Cerebellar cortex (tissue), 1 donor: ENCODE measurements at places on chromosomes 7 and 10.

GRCh38 chr7:152865011-152865410 lies 105.5 kb downstream of the ACTR3B start:
- DNase-seq: no peak

- peak; percentile 95 for DNase-seq
These were observed at the start of gene IGF2BP3 for GRCh38 chr7:23470330-23471105. Gene IGF2BP3 (minus strand): TSS chr7:23470491. CDS start chr7:23470110, 381 bp downstream.

DNA sequence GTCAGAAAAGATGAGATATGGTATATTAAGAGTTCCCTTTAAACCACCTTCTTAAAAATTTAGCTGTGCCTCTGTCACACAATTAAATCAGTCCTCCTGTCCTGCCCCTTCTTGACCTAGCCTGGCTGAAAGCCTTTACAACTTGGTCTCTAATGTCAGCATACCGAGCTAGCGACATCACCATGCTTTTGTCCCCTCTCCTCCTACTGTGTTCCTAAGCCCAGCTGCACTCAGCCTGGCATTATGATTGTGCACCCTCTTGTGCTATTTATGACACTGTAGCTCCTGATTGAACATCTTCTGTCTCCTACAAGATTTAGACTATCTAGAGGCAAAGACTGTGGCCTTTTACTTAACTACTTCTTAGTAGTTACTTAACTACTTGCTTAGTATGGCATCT lies 29.2 kb downstream of the TDRD1 start:
- no peak for DNase-seq

- no peak for DNase-seq
These were observed 3.0 kb downstream of the GSAP start for GRCh38 chr7:77413128-77413527.

DNA sequence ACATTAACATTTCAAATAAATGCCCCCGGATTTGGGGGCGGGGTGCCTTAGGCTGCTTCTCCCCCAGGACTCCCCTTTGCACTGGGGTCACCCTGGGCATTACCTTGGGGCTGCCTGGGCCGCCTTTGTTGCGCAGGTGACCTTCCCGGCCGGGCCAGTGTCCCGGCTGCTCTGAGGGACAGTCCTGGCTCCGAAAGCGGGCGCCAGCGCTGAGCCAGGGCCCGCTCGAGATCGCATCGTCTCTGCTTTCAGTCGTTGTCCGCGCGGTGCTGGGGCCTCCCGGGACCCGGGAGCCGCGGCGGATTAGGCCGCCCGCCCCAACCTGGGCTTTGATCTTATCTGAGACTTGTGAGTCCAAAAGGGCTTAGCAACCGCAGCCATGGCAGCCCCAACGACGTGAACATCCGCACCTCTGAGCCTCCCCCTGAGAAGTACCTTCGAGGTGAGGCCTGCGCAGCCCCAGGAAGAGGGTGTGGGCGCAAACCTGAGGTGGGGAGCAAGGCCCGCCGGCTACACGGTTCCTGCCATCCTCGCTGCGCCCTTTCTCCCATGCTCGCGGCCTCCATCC lies 14.8 kb upstream of the WAPL start:
- DNase-seq: no peak

DNA sequence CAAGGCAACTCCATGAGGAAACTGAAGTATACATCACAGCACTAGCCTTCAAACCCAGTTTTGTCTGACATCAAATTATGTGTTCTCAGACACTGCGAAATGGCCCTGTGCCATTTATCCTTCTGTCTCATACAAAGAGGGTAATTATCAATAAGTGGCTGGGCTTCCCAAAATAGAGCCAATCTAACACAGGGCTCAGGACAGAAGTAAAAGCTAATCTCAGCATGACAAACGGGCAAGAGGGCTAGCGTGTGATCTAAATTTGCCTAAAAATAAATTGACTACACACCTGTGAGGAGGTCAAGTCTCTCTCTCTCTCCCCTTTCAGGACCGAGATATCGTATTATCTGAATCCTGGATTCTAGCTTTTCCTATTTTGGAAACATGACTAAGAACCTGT lies 67.2 kb downstream of the DGKB start:
- peak; percentile 4 for DNase-seq

GRCh38 chr10:32786968-32787367 lies 171.1 kb downstream of the ITGB1 start:
- DNase-seq: no peak

- no peak for DNase-seq
These were observed 519.1 kb upstream of the ANKRD30A start for GRCh38 chr10:36606234-36606839.

GRCh38 chr10:97095701-97096260 lies 90.0 kb downstream of the SLIT1 start:
- DNase-seq: no peak

GRCh38 chr10:127123626-127124025 lies 72.8 kb downstream of the INSYN2A start:
- DNase-seq: no peak

- DNase-seq: no peak
These were observed 176.1 kb downstream of the SH3PXD2A start for GRCh38 chr10:103679096-103679790.

GRCh38 chr10:15378569-15378968 lies 7.5 kb upstream of the FAM171A1 start:
- DNase-seq: no peak

GRCh38 chr10:14233566-14233965 lies 97.2 kb downstream of the FRMD4A start:
- DNase-seq: no peak

DNA sequence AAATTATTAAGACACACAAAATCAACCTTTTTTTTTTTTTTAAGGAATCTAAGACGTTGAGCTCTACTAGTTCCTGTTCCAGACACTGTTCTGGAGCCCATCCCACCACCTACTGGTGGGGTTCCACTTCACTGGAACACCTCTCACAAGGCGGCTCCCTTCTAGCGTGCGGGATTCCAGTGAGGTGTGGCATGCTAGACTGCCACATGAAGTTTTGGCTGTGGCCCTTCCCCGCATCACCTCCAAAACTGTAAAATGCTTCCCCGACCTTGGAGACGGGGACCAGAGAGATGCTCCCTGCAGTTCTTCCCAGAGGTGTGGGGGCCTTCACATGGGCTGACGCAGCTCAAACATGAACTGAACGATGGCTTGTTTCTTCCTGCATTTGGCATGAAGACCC lies 12.6 kb downstream of the FAM53B start:
- no peak for DNase-seq

GRCh38 chr10:127243490-127244272 lies 47.3 kb upstream of the INSYN2A start:
- peak; percentile 28 for DNase-seq

GRCh38 chr10:88065383-88066049 lies 202.1 kb downstream of the PTEN start:
- DNase-seq: no peak

- no peak for DNase-seq
These were observed 85.0 kb downstream of the PODXL start for GRCh38 chr7:131471250-131472004.

- DNase-seq: peak; percentile 94
These were observed 301.5 kb downstream of the FZD1 start for GRCh38 chr7:91565499-91566401.

GRCh38 chr7:108270385-108271015 lies 140.3 kb upstream of the LAMB4 start:
- DNase-seq: no peak

DNA sequence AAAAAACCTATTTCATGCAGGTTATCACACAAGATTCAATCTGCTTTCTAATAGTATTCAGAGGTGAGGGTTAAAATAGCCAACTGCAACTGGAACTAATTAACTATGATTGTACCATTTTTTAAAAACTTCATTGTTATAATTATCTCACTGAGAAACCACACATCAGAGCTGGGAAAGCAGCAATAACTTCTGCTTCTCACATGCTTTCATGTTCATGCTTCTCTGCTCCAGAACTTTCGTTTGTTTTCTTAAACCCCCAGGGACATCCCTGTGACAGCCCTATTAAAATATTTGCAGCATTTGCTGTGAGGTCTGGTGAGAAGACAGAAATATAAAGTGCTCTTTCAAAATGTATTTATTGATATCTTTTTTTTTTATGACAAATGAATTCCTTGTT lies 389.0 kb upstream of the SORCS1 start:
- no peak for DNase-seq

DNA sequence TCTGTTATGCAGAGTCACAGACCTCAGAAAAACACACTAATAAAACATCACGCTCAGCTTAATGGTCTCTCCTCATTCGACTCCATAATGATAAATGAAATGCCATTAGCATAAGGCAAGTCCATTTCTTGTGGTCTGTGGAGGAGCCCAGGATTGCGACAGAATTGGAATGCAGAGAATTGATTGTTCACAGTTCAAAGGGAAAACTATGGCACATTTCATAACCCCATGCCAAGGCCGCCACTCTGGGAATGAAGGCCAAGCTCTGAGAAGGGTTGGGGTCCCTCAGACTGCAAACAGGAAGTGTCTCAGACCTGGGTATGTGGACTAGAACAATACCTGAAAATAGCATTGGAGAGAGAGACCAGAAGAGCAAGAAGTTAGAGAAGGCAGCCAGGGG lies 398.9 kb downstream of the ADRA2A start:
- no peak for DNase-seq

DNA sequence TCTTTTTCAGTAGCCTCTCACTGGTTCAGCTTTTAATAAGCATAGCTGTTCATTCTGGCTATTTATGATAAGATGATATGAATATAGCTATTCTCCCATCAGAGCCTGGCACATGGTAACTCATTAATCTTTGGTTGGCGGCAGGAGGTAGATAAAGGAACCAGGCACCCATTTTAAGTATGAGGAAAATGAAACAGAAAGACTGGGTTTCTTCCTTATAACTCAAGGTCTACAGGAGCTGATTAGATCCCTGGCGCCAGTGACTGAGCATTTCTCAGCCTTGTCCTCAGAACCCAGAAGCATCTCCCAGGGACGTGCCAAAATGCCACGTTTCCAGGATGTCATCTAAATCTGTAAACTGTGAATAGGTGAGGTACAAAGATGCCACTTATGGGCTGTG lies 141.9 kb downstream of the TCF7L2 start:
- no peak for DNase-seq
